ENCODE measurements at places on chromosomes 4 and X.

DNA sequence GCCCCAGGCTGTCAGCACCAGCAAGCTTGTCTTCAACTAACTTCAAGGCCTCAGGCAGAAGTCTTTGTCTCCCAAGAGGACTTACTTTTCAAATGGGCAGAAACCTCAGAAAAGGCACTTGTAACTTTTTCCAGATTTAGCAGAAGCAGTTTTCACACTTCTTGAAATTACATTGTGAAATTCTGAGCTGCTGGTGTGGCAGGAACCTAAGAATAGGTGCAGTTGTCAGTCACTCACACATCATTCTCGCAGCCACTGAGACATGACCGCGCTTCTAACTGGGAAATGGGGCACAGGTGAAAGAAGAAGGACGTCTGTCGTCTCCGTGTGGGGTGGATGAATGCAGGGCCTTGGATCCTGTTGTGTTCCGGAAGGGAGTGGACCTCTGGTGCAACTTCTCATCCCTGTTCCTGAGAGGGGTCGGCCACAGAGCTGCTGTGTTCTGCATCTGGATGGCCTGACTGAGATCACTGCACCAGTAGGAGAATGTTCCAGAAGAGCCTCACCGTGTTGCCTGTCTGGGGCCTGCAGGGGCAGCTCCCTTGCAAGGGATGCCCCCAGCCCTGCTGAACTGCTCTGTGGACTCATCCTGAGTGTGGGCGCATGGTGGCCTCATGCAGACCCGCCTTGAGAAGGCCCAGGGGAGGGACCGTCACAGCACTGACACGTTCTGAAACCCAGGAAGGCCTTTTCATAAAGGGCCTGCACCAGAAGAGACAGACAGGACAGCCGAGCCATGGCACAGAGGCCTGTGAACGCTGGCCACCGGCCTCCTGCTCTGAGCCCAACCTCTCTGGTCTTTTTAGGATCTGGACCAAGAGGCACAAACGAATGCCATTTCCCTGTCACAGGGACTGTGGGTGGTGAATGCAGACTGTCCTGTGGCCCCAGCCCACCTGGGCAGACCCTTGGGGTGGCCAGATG lies 18.7 kb downstream of the NAT8L start:
- no peak for DNase-seq

DNA sequence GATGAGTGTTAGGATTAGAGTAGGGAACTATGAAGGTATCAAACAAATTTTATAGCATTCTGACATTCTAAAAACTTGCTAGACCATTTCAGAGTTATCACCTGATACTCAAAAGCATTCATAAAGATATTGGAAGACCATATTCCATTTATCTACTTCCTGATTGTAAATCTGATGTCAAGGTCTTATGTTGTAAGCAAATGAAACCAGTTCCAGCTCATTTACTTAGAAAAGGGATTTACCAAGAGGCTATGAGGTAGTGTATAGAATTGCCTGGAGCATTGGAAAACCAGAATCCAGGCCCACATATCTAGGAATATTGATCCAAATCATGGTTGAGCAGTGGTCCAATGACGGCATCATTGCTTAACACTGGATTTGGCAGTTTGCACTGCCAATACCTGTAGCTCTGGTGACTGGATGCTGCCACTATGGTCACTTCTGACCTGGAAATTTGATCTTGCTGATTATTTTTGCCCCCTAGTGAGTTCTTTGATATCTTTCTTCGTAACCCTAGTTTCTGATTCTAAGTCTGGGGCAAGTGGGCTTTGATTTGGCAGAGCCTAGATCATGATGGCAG lies 25.4 kb downstream of the ARFIP1 start:
- DNase-seq = no peak

DNA sequence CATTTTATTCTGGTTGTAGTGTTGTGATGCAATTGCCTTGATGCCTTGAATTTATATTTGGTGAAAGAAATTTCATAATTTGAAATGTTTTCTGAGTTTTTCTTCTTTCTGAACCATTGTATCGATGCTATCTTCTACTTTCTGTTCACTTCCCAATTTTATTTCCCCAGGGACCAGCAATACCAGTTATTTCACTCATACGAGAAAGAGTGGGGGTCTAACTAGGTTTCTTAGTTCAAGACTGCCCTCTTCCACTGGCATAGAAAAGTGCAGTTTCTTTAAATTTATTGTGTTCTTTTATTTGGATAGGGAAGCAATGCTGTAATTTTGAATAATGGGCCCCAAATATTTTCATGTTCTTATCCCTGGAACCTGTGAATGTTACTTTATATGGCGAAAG lies 544.0 kb upstream of the ADGRL3 start:
- DNase-seq = no peak

DNA sequence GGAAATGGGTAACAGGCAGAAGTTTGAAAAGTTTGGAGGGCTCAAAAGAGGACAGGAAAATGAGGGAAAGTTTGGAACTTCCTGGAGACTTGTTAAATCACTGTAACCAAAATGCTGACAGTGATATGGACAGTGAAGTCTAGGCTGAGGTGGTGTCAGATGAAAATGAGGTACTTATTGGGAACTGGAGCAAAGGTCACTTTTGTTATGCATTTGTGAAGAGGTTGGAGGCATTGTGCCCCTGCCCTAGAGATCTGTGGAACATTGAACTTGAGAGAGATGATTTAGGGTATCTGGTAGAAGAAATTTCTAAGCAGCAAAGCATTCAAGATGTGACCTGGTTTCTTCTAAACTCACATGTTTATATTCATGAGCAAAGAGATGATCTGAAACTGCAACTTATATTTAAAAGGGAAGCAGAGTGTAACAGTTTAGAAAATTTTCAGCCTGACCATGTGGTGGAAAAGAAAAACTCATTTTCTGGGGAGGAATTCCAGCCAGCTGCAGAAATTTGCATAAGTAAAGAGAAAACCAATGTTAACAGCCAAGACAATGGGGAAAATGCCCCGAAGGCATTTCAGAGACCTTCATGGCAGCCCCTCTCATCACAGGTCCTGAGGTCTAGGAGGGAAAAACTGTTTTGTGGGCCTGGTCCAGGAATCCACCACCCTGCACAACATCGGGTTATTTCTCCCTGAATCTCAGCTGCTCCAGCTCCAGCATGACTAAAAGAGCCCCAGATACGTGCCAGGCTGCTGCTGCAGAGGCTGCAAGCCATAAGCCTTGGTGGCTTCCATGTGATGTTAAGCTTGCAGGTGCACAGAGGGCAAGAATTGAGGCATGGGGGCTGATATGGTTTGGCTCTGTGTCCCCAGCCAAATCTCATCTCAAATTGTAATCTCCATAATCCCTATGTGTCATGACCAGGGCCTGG lies 632.5 kb upstream of the GNPDA2 start:
- DNase-seq = no peak

GRCh38 chrX:54482839-54483593 lies 13.0 kb downstream of the FGD1 start:
- DNase-seq = no peak

GRCh38 chr4:113433536-113434246 lies 327.8 kb downstream of the CAMK2D start:
- no peak for DNase-seq

DNA sequence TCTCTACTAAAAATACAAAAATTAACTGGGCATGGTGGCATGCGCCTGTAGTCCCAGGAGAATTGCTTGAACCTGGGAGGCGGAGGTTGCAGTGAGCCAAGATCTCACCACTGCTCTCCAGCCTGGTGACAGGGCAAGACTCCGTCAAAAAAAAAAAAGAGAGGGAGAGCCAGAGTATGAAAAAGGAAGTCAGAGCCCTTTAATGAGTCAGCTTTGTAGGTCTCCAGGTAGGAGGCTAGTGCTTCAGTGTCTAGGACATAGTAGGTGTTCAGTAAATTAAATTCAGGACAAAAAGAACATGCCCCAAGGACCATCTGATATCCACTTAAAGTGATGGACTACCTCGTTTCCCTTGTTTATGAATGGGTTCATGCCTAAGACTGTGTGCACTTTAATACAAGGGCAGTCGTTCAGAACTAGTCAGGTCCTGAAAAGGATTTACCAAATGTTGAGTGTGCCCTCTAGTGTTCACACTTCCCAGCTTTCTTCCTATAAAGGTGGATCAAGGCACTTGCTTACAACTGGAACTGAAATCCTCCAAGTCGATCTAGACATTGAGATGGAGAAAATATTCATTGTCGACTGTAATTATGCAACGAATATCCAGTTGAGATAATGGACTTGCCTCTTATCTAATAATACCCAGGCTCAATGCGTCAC lies 29.0 kb downstream of the F9 start:
- peak; percentile 31 for DNase-seq

GRCh38 chr4:41294445-41295062 lies 37.8 kb downstream of the UCHL1 start:
- DNase-seq = no peak

DNA sequence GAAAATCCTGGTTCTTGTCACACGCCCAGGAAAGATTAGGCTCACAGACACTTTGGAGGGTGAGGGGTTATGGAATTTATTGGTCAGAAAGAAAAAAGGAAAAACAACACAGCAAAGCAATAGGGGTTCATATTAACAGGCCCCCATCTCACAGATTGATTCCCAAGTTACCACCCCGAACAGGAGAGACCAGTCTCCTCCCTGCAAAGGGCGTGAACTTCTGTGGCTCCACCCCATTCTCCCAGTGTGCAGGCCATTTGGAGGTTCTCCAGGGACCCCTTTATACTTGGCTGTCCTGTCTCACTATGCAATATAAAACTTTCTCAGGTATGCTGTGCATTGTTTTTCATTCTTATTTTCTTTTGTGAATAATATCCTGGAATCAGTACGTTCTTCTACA lies 7.4 kb downstream of the FGF2 start:
- DNase-seq = no peak

- DNase-seq = no peak
Observed at GRCh38 chrX:47166126-47166525, 21.1 kb downstream of the RBM10 start.

DNA sequence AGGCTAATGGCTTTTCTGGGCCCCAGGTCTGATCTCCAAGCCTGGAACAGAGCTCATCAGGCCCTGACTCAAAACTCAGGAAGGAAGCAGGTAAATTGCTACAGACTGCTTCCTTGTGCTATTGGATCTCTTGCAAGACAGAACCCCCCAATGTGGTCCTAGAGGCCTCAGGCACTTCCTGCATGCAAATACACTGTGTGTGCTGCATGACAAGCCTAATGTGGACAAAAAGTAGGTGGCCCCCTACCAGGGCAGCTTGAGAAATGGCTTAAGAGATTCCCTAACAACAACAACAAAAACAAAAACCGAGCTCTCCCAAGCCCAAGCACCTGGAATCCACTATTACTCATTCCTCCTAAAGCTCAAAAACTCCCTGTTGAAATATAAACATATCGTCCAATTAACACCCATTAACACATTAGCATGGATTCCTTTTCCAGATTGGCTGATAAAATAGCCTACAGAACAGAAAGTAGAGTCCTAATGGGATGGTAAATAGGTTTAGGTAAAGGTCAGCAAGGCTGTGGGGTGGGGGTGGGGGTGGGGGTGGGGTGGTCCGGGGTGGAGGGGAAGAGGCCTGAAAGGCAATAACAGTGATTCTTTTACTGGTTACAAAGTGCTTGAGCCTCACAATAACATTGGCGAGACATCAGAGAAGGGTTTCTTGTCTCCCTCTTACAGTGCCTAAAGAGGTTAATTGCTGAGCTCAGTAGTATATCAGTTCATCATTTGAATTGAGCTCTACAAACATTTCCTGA lies 24.1 kb upstream of the FGF16 start:
- DNase-seq = no peak

- no peak for DNase-seq
Observed at GRCh38 chr4:38356686-38357085, 307.3 kb upstream of the KLF3 start.

- DNase-seq = no peak
Observed at GRCh38 chr4:152579107-152579764, 43.3 kb upstream of the FBXW7 start.

DNA sequence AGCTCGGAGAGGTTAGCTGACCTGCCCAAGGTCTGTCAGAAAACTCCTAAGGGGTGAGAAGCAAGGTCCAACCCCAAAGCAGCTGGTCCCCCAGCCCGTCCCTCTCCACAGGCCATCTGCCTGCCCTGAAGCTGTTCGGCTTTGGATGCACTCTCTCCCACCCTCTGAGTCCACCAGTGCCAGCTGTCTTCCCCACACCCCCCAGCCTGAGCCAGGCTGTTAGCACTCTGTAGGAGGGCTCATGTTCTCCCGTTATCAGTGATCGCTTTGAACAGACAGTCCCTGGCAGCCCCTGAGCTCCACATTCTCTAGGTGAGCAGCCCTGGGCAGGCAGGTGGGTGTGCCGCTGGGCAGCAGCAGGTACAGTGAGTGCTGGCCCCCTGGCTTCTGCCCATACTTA lies 16.0 kb downstream of the ZNF185 start:
- no peak for DNase-seq

DNA sequence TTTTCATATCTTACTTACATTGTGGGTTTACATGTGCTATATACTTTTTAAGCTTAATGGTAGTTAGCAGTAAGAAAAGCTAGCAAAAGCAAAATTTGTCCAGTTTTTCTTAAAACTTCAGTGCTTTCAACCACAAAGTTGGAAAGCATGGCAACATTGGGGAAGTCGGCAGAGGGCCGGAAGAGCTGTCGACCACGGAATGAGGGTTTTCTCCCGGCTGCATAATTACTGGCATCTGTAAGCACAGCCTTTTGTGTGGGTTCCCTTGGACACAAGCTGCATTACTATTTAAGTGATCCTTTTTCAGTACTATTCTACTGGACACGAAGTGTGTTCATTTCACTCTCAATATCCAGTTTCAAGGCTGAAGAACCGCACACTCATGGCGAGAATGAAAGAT lies 560.4 kb downstream of the ANKRD50 start:
- no peak for DNase-seq

Measured in GM13976 (cell line).